Vagina (tissue), 2 donors: ENCODE measurements at places on chromosomes 13 and 19.

DNA sequence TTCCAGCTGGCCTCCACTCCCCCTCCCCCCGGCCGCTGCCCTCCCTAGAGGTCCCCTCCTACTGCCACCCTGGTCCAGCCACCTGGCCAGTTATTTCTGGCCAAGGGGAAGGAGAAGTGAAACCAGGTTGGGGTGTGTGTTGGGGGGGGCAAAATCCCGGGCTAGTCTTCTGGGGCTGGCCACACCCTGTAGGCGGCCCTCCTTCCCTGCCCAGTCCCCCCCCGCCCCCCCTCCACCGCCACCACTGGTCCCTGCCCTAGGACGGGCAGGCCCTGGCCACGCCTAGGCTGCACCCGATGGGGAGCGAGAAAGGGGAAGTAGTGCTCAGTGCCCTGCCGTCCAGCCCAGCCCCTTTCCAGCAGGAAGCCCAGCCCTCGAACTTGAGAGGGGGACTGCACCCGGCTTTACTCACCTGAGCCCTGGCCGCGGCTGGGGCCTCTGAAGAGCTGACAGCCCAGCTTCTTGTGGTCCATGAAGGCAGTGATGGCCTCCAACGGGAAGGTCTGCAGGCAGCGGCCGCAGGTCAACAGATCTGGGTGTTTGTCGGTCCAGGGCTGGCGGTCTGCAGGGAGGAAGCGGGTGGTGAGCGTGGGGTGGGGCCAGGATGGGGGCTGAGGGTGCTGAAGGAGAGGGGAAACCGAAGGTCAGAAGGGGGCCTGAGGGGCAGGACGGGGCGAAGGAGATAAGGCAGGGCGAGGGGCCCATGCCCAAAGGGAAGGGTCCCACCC is 813 bp downstream of the ZNF296 start:
- DNase-seq: no peak

GRCh38 chr13:31052478-31052877 is 109.2 kb downstream of the HSPH1 start:
- no peak for DNase-seq

DNA sequence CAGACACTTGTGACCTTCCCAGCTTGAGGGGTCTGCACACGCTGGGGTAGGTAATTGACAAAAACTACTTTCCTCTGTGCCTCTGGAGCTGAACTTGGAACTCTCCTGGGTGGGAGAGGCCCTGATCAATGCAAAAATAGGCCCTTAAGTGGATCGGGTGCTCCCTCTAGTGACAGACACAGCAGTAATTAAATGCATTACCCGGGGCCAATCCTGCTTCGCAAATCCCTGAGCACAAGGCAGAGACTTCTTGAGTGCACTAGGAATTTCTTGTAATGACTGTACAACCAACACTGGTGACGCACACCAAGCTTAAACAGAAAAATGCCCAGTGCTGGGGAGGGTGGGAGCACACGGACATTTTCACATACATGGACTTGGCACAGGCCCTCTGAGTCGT is 10.6 kb upstream of the UBE2S start:
- DNase-seq: no peak

DNA sequence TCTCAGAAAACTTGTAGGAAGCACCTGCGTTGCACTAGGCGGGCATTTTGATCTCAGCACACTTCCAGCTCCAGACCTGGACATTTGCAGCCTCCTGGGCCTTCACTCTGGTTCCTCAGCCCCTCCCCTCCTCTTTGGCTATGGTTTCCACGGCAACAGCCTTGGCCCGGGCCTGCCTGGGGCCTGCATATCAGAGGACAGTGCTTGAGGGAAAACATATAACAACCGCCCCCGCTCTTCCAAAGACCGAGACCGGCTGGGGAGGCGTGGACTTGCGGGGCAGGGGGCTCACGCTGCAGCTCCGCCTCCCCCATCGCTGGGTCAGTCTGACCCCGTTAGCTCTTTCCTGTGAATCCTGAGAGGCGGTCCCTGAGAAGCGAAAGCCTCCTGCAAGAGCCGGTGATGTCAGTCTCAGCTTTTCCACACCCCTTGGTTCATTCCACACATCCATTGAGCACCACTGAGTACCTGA is 125.7 kb upstream of the PEG3 start:
- no peak for DNase-seq

DNA sequence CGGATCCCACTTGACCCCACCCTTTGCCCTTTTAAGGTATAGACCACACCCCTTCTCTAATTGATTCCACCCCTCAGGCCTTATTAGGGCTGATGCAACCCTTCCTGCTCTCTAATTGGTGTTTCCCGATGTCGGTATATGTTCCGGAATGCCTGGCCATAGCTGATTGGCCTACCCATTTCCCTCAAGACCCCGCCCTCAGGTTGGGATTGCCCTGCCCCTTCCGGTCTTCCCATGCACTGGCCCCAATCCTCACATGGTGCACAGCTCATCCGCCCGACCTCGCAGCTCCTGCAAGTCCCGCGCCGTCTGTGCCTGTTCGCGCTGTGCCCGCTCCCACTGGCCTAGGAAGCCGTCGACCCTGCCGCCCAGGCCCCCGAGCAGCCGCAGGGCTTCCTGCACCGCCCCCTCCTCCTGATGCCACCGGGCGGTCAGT is 18.1 kb downstream of the TSKS start:
- no peak for DNase-seq

- DNase-seq: no peak
These were observed 21.8 kb upstream of the NAXD start for GRCh38 chr13:110593430-110594130.

GRCh38 chr13:50589139-50589538 is 254.4 kb downstream of the DLEU7 start:
- DNase-seq: no peak

- DNase-seq: no peak
These were observed 1658.6 kb upstream of the MIR17HG start for GRCh38 chr13:89688918-89689317.

DNA sequence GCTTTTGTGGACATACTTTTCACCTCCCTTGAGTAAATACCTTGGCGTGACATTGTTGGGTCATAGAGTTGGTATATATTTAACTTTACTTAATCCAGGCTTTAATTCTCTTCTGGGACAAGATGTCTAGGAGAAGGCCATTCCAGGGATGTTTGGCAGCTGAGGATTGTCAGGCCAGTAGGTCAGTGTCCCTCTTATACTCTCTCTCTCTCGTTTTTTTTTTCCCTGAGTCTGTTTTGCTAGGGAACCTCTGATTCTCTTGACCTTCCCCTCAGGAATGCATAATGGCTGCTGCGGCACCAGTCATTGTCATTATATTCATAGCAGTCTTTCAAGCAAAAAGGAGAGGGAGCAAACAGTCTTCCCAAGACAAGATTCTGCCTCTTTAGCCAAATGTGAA is 48.8 kb downstream of the BICRA start:
- DNase-seq: no peak
